Fibroblast of gingiva (primary cell): ENCODE measurements at places on chromosomes 5 and 9.

- DNase-seq = no peak
These were observed 71.1 kb upstream of the FRRS1L start for GRCh38 chr9:109238125-109238524.

DNA sequence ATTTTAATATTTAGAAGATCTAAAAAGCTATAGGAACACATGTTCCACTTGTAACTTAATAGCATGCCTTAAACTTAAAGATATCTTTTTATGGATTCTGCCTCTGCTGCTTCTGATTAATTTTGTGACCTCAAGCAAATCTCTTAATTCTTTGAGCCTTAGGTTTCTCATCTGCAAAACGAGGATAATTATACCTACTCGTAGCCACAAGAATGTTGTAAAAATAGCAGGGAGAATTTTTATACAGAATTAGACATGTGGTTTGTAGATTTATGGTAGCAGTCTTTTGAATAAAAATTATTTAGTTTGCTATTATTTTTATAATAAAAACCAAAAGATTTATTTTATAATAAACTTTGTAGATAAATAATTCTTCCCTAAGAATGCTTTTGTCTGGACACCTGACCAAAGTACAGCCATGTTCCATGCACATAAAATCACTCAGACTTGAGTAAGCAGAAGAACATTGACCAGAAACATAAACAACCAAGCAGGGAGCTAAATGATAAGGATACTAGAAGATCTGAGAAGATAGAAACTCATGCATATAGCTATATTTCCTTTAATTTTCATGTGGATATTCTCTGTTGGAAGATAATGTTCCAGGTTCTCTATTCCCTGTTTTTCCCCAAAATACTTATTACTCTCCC is 18.5 kb downstream of the C9orf85 start:
- peak; percentile 36 for DNase-seq

DNA sequence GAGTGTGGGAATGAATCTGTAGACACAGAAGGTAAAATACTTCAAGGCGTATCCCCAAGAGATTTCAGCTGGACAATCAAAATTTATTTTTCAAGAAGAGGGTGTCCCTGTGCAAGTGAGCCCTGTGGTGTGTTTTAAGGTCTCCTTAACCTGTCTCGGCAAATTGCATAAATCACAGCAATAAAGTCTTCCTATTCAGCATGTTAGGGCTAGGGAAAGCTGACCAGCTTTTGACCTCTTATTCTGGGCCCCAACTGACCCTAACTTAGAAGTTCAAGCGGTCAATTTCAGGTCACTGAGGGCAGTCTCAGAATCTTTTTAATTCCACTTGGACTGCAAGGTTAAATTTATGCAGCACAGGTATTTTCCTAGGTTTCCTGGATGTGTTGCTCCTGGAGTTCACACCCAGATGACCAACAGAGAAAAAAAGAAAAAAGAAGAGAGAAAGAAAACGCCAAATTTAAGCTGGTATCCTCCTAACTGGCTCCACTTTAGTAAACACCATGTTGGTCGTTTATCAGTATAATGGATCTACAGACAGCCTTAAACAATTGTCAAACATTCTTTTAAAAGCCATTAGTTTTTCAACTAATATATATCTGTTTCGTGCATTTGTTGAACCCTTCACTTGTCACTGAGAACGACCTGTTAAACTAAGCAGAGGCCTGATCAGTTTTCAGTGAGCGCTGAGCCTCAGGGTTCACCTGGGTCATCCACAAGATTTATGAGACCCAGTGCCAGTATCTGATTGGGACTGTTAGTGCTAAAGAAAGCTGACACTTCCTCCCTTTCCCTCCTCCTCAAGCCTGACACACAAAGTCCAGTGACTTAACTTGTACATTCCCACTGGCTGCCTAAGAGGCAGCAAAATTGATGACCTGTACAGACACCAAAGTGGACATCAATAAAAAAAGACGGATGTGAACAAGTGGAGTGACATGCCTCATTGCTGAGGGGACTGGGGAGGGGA is 546.1 kb downstream of the NR2F1-AS1 start:
- DNase-seq = no peak

- no peak for DNase-seq
These were observed 17.7 kb downstream of the SRP19 start for GRCh38 chr5:112878760-112879159.

GRCh38 chr5:141094481-141095262 is at the start of gene PCDHB2:
PCDHB2 (plus strand) TSS chr5:141094615; CDS start chr5:141094791, 176 bp downstream.
- DNase-seq = no peak

DNA sequence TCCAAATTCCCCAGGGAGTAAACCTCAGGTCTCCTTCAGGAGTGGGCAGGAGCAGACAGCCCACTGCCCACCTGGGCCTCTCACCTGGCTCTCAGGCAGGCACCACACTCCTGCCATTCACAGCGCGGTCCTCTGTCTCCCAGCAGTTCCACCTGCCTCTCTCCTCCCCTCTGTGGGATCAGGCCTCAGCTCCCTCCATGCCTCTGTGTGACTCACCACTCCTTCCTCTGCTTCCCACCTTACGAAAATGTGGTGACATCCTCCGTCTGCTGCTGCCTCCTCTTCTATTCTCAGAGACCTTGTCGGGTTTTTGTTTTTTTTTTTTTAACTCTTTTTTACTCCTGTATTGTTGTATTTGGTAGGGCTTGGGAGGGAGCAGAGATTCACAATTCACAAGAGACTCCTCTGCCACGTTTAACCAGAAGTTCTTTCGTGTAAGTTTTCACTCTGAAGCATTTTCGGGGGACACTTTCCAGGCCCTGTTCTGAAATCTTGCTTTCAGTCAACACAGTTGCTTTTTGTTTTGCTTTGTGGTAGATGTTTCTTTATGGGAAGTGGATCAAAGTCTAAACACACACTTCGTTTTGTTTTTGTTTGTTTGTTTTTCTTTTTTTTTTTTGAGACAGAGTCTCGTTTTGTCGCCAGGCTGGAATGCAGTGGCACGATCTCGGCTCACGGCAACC is 21.1 kb upstream of the CDKN2AIPNL start:
- DNase-seq = no peak

DNA sequence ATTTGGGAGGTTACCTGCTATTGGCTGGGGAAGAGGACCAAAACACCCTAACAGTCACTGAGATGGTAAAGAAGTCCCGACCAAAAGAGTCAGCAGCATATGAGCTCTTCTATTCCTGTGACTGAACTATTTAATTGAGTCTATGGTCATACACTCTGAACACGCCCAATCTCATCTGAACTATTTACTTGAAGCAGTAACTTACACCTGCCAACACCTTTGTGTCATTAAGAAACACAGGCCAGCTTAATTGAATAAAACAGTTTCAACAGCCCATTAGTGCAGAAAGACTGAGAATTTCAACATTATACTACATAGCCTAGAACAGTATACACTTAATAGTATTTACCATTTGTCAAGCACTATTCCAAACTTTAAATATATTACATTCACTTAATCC is 47.8 kb downstream of the NR6A1 start:
- no peak for DNase-seq

GRCh38 chr9:85021686-85022085 is 352.2 kb downstream of the NTRK2 start:
- DNase-seq = no peak

DNA sequence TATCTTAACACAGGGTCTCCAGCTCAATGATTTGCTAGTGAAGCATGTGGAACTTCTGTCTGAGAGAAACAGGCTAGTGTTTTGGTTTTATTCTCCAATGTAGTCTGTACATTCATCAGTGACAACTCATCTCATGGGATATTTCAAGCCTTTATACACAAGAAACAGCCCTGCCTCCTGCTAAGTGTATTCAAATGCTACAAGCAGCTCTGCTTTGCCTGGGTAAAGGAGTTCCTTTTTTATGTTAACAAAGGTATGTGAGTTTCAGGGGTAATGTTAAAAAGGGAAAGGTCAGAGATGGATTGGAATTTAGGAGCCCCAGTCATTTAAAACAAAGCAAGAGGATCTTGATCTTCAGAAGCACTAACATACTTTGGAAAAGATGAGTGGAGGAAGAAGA is 498.7 kb downstream of the ISL1 start:
- DNase-seq = no peak

GRCh38 chr5:122114501-122114900 is 14.8 kb upstream of the ZNF474 start:
- peak; percentile 26 for DNase-seq

- no peak for DNase-seq
These were observed 317 bp downstream of the DPP7 start for GRCh38 chr9:137114220-137114612.

GRCh38 chr5:2797160-2797559 is 45.7 kb upstream of the IRX2 start:
- DNase-seq = no peak

GRCh38 chr9:135440620-135441019 is 39.0 kb upstream of the PPP1R26 start:
- DNase-seq = no peak

DNA sequence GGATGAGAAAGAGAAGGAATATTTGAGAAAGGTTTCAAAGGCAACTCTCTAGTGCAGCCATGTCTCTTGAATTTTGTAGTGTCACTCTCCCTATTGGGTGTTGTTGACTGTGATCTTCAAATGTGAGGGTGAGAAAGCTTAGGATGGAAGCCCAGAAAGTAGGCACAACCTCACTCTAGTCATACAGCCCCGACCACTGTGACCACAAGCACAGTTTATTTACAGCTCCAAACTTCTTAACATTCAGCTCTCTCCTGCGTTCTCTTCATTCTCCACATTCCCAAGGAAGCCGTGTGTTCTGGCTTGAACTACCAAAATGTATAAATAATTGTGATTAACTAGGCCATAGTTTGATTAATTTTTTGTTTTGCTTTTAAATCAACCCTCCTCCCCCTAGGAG is 542.9 kb downstream of the LRRC70 start:
- DNase-seq = no peak

- DNase-seq = peak; percentile 88
These were observed 1.4 kb upstream of the N4BP3 start for GRCh38 chr5:178111925-178112324.

- peak; percentile 94 for DNase-seq
These were observed 113.8 kb downstream of the MSX2 start for GRCh38 chr5:174837919-174838902.

DNA sequence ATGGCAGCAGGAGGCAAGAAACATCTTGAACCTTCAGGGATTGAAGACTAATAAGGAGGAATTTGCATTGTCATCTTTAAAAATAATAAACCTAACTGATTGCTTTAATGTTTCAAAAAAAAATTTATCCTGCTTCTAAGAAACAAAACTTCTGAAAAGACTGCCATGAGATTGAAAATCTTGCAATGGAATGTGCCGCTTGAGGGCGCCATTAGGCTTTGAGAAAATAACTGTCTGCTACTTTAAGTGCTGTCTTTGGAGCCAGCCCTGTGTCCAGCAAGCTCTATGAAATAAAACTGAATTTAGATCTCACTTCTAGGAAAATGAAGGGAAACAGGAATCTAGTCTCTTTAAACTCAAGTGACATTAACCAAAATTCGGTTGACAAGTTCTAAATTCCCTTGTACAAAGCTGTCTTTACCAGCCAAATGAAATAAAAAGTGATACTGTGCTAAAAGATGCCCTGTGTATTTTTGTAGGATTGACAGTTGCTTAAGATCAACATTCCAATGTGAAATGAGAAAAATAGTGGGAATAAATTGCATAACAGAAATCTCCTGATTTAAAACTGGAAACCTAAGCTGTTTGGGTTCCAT is 79.4 kb downstream of the ESM1 start:
- peak; percentile 68 for DNase-seq

GRCh38 chr5:135826221-135826525 is 8.3 kb upstream of the SLC25A48 start:
- no peak for DNase-seq

DNA sequence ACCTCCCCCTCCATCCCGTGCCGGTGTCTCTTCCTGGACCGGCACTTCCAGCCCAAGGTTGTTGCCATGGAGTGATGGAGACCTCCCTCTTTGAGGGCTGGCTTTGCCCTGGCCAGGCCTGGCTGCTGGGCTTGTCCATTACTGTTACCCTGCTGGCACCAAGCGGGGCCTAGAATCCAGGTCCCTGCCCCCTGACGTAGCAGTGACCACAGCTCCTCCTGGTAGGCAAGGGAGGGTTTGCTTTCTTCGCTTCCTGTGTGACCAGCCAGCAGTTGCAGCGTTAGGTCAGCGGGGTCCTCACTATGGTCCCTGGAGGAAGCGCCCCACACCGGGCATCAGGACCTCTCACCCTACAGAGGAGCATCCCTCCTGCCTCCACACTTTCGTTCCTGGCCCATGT is 146.7 kb upstream of the COL5A1 start:
- DNase-seq = no peak

DNA sequence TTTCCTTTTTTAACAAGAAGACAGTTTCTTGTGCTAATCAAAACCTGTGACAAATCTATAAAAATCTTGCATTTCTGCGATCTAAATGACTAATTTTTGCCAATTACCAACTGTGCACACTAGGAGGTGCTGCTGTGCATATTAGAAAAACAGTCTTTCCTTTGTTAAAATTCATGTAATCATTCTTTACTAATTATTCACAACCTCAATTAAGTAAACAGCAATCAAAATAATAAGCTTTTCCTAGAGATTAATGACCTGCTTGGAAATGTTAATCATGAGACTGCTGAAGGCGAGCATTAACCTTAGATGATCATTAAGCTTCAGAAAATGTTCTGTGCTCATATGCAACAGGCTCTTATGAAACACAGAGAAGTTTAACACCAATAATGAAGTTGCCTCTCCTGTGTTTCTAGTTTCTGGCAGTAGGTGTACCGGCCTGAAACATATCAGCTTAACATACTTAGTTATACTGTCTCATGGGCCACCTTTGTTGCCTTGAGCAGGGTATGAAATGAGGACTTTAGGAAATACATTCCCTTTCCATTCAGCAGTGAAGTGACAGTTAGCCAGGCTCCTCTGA is 17.7 kb downstream of the RFESD start:
- peak; percentile 8 for DNase-seq

- DNase-seq = no peak
These were observed 405.7 kb upstream of the IRX4 start for GRCh38 chr5:2288466-2288865.

- DNase-seq = peak; percentile 66
These were observed 284.8 kb upstream of the GRAMD2B start for GRCh38 chr5:126138281-126138931.

DNA sequence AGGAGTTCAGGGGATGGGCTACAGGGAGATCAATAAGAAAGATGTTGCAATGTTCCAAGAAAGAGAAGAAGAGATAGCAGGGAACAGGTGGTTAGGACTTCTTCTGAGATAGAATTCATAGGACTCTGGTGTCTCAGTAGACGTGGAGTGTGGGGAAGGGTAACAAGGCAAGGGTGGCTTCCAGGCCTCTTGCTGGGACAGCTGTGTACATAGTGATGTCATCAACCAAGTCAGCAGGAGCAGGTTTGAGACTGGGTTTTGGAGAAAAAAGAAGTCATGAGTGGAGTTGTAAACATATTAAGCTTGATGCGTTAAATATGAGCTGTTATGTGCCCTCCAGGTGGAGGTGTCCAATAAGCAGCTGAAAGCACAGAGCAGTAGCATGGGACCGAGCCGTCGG is 211.8 kb upstream of the RASEF start:
- DNase-seq = no peak

DNA sequence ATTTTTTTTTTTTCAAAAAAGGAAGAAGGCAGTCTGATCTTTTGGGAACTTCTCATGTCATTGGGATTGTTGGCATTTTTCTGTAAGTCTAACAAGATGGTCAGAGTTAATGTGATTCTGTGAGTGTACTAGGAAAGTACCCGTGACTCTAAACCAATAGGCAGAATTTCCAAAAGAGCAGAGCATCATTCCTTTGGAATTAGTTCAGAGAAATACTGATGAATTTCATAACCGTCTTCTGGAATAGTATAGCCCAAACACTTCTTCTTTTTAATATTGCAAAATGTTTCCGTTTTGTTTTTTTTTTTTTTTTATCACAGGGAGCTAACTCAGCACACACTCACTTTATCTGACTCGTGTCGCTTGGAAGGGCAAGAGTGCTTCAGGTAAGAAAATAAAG is 407.4 kb downstream of the DTWD2 start:
- DNase-seq = peak; percentile 88

- no peak for DNase-seq
These were observed 7.5 kb upstream of the PRLR start for GRCh38 chr5:35237580-35238376.
